ENCODE measurements at places on chromosomes 4 and X.
A peak's percentile ranks its signal among the peaks of the same experiment; 100 is the strongest.

GRCh38 chrX:107440692-107441091 lies 8.8 kb upstream of the FRMPD3 start:
- DNase-seq, result no peak

- no peak for DNase-seq
Observed at GRCh38 chr4:93495346-93495745, 333.2 kb upstream of the ATOH1 start.

DNA sequence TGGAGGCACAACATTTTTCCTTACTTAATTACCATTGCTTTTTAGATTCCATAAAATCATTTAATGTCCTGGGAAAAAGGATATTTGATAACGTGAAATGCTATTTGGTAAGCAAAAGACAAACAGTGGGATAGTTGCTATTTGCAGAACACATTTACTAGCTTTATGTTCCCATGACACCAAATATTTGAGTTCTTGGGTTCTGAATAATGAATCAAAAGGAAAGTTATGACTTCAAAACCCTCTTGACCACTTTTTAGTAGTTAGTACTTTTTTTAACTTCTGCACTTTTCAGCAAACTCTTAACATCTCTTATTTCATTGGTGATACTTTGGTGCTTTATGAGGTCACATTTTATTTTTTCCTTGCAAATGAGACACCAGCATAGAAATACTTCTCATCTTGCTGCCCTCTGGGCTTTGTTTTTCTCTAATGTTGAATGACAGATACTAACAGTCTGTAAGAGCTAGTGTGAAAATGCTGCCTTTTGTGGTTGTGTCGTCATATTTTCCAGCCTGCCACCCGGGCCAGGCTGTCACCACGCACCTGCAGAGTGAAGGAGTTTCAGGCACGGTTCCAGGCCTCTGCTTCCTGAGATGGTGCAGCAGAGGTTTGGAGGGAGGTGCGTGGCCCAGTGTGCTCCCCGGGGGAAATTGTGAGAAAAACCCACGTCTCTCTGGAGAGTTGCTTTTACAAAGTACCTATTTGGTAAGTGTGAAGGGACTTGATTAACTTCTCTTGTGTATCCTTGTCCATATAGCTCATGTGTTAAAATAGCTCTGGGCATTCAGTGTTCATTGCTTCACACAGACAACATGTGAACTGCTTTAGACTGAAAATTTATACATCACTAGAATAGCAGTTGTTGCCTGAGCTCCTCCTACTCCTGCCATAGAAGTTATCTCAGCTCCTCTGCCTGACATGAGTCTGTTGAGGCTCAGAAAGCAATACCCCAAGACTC lies 34.7 kb downstream of the MSL3 start:
- DNase-seq, result no peak

DNA sequence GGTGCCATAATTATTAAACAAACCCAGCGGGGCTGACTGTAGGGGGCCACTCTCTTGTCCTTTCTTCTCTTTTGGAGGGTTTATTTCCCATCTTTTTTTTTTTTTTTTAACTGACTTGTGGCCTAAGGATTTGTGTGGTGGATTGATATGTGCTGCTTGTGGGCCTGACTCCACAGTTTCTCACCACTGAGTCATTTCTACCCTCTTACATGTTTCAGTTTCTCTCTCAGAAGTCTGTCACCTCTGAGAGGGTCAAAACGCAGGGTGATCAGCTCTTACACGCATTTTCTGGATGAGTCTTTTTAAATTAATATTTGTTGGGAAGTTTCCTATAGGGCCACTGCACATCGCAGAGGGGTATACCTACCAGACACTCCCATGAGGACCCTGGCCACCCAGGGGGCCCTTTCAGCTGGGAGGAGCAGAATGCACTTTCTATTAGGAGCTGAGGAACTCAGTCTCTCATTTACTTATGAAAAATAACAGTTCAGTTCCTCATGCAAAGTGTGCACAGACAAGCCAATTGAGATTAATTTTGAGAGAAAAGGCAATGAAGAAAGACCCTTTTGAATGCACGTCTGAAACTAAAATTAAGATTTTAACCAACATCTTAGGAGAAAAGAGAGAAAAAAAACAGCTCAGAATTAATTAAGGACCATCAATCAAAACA lies 407.9 kb downstream of the TECRL start:
- no peak for DNase-seq

GRCh38 chr4:114025176-114025777 lies 45.8 kb upstream of the ARSJ start:
- no peak for DNase-seq

DNA sequence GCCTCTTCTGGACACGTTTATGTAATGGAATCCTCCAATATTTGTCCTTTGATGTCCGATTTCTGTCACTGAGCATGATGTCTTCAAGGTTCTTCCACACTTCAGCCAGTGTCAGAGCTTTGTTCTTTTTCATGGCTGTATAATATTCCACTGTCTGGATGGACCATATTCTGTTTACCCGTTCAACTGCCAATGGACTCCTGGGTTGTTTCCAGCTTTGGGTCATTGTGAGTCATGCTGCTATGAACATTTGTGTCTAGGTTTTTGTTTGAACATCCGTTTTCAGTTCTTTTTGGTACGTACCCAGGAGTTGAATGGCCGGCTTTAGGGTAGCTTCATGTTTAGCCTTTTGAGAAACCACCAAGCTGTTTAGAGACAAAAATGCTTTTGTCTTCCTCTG lies 93.2 kb downstream of the SHOX start:
- DNase-seq, result no peak

DNA sequence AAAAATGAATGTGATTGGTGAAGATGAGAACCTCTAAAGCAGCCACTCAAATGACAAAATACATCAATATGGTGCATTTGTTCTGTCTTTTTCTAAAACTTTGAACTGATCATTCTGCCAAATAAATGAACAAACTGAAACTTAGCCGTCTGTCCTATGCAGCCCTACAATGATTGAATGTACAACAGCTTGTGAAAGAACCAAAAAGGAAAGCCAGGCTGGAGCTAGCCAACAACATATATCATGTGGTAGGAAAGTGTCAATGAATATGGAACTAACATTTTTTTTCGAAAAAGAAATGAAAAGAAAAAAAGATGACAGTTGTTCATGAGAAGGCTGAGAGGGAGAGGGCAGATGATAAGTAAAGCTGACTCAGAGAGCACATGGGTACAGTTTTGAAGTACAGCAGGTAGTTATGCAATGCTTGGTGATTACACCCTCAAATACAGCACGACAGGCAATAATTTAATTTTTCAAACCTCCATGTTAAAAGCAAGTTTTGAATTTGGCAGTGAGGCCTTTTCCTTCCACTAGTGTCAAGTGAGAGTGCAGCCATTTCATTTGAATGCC lies 21.2 kb upstream of the SLC7A11 start:
- peak; percentile 51 for DNase-seq

- DNase-seq, result no peak
Observed at GRCh38 chr4:118939169-118939783, 50.6 kb downstream of the SYNPO2 start.

DNA sequence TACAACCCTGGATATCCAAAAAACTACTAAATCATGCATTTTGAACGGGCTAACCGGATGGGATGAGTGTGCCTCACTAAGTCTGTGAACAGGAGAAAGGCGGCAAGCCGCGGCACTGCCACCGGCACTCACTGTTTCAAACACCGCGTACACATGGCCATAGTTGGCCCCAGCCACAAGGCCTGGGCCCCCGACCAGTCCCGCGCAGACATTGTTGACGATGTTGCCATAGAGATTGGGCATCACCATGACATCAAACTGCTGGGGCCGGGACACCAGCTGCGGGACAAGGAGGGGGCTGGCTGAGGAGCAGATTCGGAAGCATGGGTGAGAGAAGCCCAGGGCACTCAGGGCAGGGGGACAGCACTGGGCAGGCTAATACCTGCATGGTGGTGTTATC lies 5.8 kb downstream of the SRPK3 start:
- no peak for DNase-seq

- no peak for DNase-seq
Observed at GRCh38 chr4:155400893-155401292, 24.1 kb upstream of the MAP9 start.

- peak; percentile 74 for DNase-seq
Observed at GRCh38 chr4:183201331-183201730, 102.3 kb downstream of the WWC2 start.

GRCh38 chr4:17546222-17546621 lies 30.8 kb upstream of the LAP3 start:
- no peak for DNase-seq

DNA sequence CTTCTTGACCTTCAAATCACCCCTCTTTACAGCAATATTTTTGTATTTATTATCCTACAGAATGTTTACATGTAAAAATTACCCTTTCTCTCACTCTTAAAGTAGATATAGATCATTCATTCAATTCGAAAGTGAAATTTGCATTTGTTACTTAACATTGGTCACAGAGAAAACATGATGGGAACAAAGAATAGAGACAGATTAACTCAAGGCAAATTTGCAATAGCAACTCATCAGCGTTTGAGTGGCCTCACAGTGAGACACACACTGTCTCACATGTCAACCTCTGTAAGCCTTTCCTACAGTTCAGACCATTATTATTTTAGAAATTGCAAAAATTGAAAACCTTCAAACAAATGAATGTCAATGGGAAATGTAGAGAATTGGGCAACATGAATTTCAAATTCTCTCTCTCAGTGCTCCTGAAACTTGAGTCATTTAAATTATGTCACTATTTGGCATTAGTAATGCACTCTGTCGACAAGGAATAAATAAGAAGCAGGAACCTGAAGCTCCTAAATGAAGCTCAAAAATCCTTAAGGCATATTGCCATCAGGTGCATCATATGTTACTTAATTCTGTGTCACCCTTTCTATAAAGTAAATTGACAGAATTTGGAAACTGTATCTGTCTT lies 148.3 kb upstream of the ANXA10 start:
- no peak for DNase-seq

DNA sequence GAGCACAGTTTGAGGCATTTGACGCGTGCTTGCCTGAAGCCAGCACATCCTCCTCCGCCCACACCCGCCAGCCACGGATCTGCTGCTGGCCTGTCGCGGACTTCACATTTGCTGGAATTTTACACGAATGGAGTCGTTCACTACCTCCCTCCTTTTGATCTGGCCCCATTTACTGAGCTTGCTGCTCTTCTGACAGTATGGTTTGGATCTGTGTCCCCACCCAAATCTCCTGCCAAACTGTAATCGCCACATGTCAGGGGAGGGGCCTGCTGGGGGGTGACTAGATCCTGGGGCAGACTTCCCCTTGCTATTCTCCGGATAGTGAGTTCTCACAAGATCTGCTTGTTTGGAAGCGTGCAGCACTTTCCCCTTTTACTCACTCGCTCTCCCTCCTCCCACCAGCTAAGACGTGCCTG lies 19.9 kb upstream of the CPLX1 start:
- DNase-seq, result peak; percentile 33

- DNase-seq, result no peak
Observed at GRCh38 chr4:40119344-40119743, 62.7 kb downstream of the N4BP2 start.

DNA sequence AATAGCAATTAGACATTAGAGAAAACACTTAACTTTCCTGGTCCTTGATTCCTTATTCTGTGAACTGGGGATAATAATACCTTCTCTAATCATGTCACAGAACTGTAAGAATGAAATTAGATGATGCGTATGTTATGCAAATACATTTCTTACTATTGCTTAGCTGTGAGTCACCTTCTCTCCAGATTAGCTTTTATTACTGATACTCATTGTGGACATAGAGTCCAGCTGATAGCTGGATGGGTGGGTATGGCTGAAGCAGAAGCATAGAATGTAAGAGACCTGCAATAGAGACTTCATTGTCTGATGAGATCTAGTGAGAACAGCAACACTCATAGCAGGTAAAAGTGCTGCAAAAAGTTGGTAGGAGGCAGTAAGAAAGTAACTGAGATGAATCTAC lies 437.2 kb upstream of the ZFP42 start:
- DNase-seq, result no peak

- no peak for DNase-seq
Observed at GRCh38 chr4:184032091-184032490, 127.0 kb downstream of the STOX2 start.

GRCh38 chr4:8396762-8397406 lies 43.6 kb downstream of the ACOX3 start:
- DNase-seq, result no peak

DNA sequence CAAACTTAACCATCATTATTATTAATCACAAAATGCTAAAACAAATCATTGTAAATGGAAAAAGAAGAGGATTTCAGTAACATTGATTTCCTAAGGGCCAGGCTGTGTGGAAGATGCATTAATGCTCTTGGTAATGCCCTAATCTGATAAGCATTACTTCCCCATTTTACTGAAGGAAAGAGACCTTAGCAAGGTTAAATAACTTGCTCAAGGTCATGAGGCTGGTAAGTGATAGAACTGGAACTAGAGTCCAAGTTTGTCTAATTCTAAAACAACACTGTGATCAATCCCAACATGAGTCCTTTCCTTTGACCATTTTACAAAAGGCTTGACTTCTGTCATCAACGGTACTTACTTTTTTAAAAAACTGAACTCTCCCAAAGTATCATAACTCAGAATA lies 32.6 kb downstream of the ADAMTS3 start:
- no peak for DNase-seq

DNA sequence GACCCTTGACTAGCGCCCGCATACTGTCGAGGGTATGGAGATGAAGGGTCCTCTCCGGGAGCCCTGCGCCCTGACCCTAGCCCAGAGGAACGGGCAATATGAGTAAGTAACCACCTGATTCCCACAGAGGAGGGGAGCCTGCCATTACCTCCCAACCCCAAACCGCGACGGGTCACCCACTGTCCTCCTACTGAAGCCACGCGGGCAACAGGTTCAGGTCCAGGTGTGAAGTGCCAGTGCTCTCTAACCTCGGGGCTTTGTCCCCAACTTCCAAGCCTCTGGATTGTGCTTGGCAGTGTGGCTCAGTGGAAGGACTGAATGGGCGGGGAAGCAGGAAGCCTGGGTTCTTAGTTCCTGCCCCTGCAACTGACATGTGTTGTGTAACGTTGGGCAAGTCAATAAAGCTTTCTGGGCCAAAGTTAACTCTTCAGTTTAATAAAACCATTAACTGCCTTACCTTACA lies 694 bp downstream of the OCRL start:
- no peak for DNase-seq

DNA sequence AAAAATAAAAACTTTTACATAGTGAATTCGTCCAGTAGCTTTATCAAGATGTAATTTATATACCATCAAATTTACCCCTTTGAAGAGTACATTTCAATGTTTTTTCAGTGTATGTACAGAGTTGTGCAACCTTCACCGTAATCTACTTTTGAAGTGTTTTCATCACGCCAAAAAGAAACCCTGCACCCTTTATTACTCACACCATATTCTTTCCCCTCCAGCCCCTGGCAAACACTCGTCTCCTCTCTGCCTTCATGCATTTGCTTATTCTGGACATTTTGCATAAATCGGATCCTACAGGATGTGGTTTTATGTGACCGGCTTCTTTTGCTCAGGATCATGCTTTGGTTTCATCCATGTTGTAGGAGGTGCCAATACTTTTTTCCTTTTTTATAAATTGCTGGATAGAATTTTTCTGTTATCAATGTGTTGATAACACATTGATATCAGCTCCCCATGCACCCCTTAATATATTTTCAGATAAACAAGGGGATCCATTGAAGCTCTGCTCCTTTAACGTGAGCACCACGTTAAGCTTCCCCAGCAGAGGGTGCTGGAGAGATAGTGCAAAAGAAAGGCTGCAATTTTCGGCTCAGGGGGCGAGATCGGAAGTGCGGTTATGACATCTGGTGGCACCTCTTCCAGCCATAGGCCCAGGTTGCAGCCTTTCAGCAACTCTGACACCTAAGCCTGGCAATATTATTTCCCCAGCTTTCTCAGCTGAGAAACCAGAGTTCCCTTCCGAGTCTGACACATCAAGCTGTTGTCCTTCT lies 100.1 kb upstream of the VCX3B start:
- DNase-seq, result no peak

- DNase-seq, result no peak
Observed at GRCh38 chr4:183757060-183757459, 98.0 kb downstream of the TRAPPC11 start.

GRCh38 chrX:2442694-2443093 lies 58.1 kb downstream of the DHRSX start:
- DNase-seq, result no peak

Data from choroid plexus epithelial cell (primary cell).